ENCODE measurements at places on chromosomes 5 and 9. TPM values are rescaled to one million over a fixed set of nuclear protein-coding genes. Genes with fewer than 3 reads are reported as not detected.
A peak's percentile ranks its signal among the peaks of the same experiment; 100 is the strongest.

DNA sequence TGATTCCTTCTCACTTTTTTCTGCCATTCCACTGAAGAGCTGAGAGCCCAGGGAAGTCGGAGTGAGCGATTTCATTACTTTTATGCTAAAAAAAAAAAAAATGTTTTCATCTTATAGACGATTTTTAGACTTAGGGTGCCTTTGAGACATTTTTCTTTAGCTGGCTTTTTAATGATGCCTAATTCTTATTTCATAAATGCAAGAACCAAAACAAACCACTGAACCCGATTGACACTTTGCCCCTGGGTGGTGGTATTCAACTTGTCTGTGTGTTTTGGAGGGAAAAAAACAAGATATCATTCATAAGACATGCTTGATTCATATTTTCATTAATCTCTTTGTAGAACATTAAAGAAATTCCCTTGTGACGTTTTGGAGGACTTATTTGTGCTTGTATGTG is 2.4 kb downstream of the TLE4 start:
- DNase-seq = no peak

- DNase-seq = peak; percentile 82
Observed at GRCh38 chr9:118809160-118809625, 560.0 kb downstream of the BRINP1 start.

DNA sequence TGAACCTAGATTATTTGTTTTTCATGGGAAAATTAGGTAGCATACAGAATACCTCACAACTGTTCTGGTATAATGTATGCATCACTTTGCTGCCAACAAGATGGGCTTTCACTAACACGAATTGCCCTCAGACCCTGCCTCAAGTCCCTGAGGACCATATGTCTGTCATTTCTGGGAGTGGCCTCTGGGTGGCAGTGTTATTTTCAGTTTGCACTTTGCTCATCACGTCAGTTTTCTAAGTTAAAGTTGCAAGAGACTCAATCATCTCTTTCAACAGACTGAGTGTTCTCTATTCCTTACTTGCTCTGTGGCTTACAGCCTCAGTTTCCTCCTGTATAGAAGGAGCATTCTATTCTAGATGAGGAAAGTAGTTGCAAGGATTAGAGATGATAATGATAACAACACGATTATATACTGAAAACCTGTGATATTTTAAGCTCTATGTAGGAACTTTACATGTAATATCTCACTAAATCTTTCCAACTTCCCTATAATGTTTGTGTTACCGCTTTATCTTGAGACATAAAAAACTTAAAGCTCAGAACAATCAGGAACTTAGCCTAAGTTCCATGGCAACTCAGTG is 55.7 kb downstream of the TSSK1B start:
- peak; percentile 86 for DNase-seq

DNA sequence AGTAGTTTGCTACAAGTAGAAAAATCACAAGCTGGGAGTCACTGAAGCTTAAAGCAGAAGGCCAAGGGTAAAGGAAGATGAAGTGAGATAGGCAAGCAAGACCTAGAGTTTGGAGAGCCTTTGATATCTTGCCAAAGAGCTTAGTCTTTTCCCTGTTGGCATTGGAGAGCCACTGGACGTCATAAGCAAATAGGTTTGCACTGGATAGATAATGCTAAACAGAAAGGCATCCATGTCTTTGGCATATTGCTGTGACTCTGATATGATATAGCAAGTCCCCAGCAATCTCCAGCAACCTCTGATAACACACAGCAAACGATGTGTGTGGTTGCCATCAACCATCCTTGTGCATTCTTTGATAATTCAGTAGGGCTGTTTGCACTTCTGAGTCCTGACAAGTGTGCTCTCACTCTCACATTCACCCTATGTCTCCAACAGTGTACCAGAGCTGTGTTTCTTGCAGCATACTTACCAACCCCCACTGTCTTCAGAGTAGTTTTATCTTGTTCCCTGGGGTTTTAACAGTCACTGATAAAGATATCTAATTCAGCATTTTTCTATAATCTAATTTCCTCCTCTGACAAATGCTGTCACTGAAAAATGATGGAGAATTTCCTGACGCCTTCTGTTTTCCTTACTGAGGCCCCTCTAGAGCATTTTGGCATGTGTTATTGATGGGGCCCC is 16.9 kb upstream of the FREM1 start:
- no peak for DNase-seq

- DNase-seq = peak; percentile 16
Observed at GRCh38 chr9:38393128-38393796, 760 bp downstream of the ALDH1B1 start.

GRCh38 chr5:5150667-5151066 is 10.5 kb downstream of the ADAMTS16 start:
- DNase-seq = no peak

The KCTD16 gene
- 0.16 TPM for total RNA-seq

DNA sequence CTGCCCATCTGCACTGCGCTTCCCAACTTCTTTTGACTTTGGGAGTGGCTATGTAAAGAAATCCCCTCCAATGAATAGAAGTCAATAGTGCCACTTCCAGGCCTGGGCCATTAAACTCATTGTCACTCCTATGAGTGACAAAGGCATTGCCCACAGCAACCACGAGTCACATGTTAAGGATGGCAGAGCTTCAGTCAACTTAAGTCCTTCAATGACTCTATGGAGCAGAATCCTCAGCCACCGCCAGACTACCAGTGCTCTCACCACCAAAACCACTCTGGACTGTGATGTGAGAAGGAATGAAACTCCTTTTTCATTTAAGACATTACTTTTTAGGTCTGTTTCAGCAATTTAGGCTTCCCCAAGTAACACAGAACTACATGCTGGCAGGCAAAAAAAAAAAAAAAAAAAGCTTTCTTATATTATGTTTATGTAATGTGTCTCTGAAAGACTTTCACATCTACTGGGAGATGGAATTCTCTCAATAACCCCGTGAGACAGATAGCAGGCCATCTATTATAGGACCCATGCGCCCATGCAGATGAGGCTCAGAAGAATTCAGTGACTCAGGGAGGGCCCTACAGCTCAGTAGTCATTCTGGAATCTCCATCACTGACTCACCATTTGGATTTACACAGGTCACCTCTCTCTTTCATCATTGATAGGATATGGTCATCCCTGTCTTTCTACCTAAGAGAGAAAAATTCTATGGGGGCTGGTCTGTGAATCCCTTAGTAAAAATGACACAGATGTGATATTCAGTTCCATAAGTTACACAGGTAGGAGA is 180.5 kb downstream of the CEMIP2 start:
- DNase-seq = no peak

The PCYOX1L gene
- total RNA-seq = 14.7 TPM

- no peak for DNase-seq
Observed at GRCh38 chr9:110192531-110193261, 15.3 kb downstream of the C9orf152 start.

DNA sequence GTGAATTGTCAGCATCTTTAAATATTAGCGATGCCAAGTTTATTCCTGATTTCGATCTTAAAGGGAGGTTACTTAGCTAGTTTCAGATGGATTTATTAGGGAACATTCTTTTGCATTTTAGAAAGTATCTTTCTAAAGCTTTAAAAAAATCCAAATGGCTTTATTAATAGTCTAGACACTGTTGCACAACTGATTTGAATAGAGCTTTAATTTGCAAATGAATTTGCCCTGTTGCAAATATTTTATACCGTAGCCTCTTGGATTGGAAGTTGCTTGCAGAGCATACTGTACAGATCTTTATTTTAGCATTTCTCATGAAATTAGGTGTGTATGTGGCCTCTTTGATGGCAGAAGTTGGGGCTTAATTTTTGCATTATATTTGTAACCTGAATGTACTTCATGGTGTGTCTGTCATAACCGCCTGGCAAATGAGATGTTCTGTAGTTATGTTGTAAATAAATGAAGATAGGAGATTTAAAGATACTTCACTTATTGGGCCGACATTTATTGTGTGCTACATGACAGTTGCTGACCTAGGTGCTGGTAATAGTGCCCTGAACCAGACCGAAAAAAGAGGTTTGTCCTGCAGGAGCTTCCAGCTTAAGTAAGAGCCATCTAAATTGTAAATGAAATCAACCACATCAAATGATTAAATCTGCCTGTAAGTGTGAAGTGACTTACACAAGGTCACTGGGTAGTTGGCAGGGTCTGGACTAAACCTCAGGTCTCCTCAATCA is 1.8 kb downstream of the TCERG1 start:
- DNase-seq = peak; percentile 11

DNA sequence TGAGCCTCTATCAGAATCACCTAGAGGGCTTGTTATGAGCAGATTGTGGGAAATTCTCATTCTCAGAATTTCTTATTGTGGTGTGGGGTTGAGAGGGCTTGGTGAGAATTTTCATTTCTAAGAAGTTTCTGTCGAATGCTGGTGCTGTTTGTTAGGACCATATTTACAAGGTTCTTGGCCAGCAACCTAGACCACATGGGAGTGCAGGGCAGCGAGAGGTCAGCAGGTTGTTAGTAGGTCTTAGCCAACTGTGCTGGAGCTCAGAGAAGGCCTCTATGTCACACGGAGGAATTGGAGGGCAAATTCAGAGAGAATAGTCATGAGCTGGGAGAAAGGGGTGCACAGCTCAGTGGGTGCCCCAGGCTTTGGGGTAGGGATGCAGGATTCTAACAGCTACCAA is 357.0 kb downstream of the LRRC70 start:
- DNase-seq = no peak
